Prostate gland (tissue), 2 donors: ENCODE measurements at places on chromosomes 5 and 9. TPM values are rescaled to one million over a fixed set of nuclear protein-coding genes. Genes with fewer than 3 reads are reported as not detected.

Gene LRRC8A
- 78.2 TPM for total RNA-seq

Gene C9orf43
- 3.7 TPM for total RNA-seq

Gene DBH
- not detected for total RNA-seq

Gene ACSL6
- total RNA-seq, result 0.23 TPM

- no peak overlapping the region for H3K27ac ChIP-seq
- no peak for DNase-seq
- H3K27me3 ChIP-seq, result no peaks in the 10 kb centered on the region
- H3K4me3 ChIP-seq, result no peak overlapping the region
These were observed 12.9 kb downstream of the MYORG start for GRCh38 chr9:34363619-34364351.

DNA sequence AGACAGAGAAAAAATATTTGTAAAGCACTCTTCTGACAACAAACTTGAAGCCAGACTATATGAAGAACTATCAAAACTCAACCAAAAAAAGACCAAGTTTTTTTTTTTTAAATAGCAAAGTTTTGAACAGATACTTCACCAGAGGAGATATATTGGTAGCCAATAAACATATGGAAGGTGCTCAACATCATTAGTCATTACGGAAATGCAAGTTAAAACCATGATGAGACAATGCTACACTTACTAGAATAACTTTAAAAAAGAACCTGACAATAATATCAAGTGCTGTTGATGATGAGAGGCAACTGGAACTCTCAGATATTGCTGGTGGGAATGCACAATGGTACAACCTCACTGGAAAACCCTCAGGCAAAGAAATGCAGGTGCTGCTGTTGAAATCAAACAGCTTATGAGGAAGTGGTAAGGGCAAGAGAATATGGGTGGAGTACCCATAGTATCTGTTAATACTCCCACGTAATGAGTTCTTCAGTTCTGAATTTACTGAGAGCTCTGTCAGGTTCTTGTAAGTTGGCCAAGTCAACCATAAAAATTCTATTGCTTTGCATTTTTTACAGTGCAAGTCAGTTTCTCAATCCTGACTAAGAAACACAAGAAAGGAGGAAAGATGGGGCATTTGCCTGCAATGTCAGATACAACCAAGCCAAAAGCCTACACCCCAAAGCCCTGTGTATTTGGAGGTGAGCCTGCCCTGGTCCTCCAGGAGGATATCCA is 87.3 kb upstream of the GNAQ start:
- H3K4me3 ChIP-seq, result no peak overlapping the region
- no peak overlapping the region for H3K27ac ChIP-seq
- H3K27me3 ChIP-seq, result no peaks in the 10 kb centered on the region
- no peaks in the 10 kb centered on the region for H3K4me1 ChIP-seq
- DNase-seq, result no peak

DNA sequence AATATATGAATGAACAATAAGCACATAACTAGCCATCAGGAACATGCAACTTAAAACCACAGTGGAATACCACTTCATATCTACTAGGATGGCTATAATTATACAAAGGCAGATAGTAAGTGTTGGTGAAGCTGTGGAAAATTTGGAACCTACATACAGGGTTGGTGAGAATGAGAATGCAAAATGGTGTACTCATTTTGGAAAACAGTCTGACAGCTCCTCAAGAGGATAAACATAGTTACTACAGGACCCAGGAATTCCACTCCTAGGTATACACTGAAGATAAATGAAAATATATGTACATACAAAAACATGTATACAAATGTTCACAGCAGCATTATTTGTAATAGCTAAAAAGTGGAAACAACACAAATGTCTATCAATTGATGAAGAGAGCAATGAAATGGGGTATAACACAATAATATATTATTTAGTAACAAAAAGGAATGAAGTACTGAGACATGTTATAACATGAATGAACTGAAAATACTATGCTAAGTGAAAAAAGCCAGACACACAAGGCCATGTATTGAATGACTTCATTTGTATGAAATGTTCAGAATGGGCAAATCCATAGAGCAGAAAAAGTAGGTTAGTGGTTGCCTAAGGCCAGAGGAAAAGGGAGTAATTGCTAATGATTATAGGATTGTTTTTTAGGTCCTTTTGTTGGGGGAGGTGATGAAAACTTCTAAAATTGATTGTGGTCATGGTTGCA is 31.2 kb upstream of the CDK5RAP2 start:
- no peak overlapping the region for H3K4me3 ChIP-seq
- no peaks in the 10 kb centered on the region for H3K27me3 ChIP-seq
- H3K36me3 ChIP-seq, result no peaks in the 10 kb centered on the region
- H3K4me1 ChIP-seq, result no peaks in the 10 kb centered on the region
- no peak overlapping the region for H3K27ac ChIP-seq

GRCh38 chr5:179251276-179251969 is 93.8 kb downstream of the ADAMTS2 start:
- no peak overlapping the region for H3K27ac ChIP-seq
- no peaks in the 10 kb centered on the region for H3K36me3 ChIP-seq
- H3K4me1 ChIP-seq, result no peaks in the 10 kb centered on the region
- H3K4me3 ChIP-seq, result no peak overlapping the region

GRCh38 chr5:135186662-135187522 is 152.9 kb upstream of the PITX1 start:
- H3K27ac ChIP-seq, result no peak overlapping the region
- no peaks in the 10 kb centered on the region for H3K4me1 ChIP-seq
- no peak overlapping the region for H3K4me3 ChIP-seq
- H3K36me3 ChIP-seq, result no peaks in the 10 kb centered on the region

DNA sequence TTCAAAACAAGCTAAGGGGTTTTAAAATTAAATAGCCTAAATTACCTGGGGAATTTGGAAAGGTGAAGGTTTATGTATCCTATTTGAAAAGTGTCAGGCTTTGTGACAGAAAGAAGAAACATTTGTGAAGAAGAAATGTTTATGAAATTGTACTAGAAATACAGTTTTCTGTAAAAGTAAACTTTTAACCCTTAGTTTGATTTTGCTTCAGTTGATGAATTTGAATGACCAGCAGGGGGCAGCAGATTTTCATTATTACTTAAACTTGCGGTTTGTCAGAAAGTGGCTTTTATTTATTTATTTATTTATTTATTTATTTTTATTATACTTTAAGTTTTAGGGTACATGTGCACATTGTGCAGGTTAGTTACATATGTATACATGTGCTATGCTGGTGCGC is 58.1 kb downstream of the NNT start:
- H3K27me3 ChIP-seq, result no peaks in the 10 kb centered on the region
- H3K27ac ChIP-seq, result no peak overlapping the region
- DNase-seq, result peak; percentile 20
- H3K4me1 ChIP-seq, result peaks cover 5% of the 10 kb centered on the region
- no peak overlapping the region for H3K4me3 ChIP-seq
- H3K36me3 ChIP-seq, result no peaks in the 10 kb centered on the region

GRCh38 chr5:19902316-19902934 is 85.6 kb downstream of the CDH18 start:
- no peaks in the 10 kb centered on the region for H3K36me3 ChIP-seq
- no peak overlapping the region for H3K4me3 ChIP-seq
- no peak overlapping the region for H3K27ac ChIP-seq
- no peaks in the 10 kb centered on the region for H3K4me1 ChIP-seq
- no peaks in the 10 kb centered on the region for H3K27me3 ChIP-seq

GRCh38 chr9:6029604-6030274 is 14.3 kb upstream of the RANBP6 start:
- no peak overlapping the region for H3K27ac ChIP-seq
- H3K27me3 ChIP-seq, result no peaks in the 10 kb centered on the region
- H3K4me3 ChIP-seq, result no peak overlapping the region
- DNase-seq, result no peak
- no peaks in the 10 kb centered on the region for H3K4me1 ChIP-seq

DNA sequence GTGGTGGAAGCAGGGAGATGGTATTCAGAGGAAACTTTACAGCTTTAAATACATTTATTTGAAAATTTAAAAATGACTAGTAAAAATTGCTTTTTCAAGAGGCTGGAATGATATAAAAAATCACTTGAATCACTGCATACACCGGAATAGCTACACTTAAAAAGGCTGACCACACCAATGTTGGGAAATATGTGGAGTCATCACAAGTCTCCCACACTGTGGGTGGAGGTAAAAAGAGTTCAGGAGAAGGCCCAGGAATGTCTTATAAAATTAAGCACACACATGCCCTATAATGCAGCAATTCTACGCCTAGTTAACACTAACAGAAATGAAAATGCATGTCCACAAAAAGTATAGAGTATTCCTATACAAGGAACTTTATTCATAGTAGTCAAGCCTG is 198.1 kb downstream of the ROR2 start:
- no peak overlapping the region for H3K4me3 ChIP-seq
- no peak overlapping the region for H3K27ac ChIP-seq
- no peak for DNase-seq
- H3K4me1 ChIP-seq, result no peaks in the 10 kb centered on the region
- no peaks in the 10 kb centered on the region for H3K36me3 ChIP-seq

DNA sequence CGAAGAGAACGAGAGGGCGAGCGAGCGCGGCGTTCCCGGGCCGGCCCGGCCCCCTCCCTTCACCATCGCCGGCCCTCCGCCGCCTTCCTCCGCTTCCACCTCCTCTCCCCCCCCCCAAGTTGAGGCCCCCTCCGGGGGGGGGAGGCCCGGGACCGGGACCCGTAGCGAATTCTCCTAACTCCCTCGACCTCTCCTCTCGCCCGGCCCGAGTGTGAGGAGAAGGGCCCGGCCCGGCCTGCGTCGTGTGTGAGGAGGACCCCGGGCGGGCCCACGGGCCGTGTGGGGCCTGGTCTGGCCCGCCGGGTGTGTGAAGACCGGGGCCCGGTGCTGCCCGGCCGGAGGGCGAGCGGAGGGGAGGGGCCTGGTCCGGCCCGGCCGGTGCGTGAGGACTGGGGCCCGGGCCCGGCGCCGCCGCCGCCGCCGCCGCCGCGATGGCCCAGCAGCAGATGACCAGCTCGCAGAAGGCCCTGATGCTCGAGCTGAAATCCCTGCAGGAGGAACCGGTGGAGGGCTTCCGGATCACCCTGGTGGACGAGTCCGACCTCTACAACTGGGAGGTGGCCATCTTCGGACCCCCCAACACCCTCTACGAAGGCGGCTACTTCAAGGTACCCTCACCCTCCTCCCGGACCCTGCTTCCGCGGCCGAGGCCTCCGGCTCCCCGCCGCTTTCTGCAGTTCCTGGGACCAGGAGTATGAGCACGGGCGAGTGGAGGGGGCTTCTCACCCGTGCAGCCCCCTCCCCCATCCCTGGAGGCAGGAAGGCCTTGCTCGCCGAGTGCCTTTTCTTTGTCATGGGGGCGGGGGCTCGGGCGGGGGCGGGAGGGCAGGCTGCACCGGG is 587 bp downstream of the UBE2R2 start:
- no peaks in the 10 kb centered on the region for H3K4me1 ChIP-seq
- H3K27me3 ChIP-seq, result no peaks in the 10 kb centered on the region
- DNase-seq, result peak; percentile 33
- H3K4me3 ChIP-seq, result peak overlapping the region; percentile 95

DNA sequence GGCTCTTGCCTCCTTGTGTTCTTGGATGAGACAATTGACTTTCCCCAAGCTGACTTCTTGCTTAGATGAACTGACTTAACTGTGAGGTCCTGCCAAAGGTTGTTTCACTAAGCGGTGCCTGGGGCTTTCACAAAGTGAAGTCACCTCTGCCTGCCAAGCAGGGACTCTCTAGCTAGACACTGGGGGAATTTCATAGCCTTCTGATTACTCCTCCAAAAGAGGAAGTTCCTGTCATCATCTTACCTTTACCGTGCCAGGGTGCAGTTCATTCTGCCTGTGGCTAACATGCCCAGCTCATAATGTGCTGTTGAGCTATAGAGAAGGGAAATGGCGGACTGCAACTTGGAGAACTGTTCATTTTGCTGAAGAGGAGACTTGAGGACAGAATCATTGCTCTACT is 472.0 kb upstream of the WWC1 start:
- H3K27me3 ChIP-seq, result no peaks in the 10 kb centered on the region
- no peaks in the 10 kb centered on the region for H3K4me1 ChIP-seq
- H3K27ac ChIP-seq, result no peak overlapping the region
- H3K36me3 ChIP-seq, result no peaks in the 10 kb centered on the region
- no peak for DNase-seq
